NCI-H748 treated with DMSO at 0.1 percent for 48 hours (cell line): ENCODE measurements at places on chromosomes 12 and 14.

DNA sequence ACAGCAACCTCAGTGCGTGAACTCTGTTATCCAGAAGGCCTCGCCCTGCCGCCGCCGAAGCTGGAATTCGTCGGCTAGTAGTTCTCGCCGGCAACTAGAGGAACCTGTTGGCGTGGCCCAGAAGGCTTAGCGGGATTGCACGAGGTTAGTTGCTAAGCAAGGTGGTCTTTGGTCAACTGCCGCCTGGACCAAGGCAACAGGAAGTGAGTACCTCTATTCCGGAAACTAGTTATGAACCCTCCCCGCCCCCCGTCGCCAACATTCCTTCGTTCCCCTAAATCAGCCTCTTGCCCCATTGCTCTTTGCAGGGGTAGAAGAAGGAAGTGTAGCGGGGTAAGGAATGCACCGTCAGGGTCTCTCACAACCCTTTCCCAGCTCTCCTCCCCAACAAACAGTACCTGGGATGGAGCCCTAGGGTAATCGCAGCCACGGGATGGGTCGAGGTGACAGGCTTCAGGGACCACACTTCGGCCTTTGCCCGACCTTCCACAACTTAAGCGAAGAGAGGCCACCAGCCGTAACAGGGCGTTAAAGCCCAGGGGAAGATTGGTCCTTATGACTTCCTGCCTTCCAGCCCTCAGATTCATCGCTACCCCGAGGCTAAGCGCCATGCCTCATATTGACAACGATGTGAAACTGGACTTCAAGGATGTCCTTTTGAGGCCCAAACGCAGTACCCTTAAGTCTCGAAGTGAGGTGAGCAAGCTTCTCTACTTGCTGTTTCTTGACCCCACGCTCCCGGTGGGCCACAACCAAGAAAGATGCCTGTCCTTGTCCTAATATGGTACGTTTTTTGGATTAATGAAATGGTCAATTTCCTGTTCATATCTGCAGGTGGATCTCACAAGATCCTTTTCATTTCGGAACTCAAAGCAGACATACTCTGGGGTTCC is at the start of gene GMPR2:
TSS of gene GMPR2 (plus strand) at position 285 of the 893 bp plus-strand sequence. CDS start at position 610, 325 bp downstream.
- no peak for DNase-seq

DNA sequence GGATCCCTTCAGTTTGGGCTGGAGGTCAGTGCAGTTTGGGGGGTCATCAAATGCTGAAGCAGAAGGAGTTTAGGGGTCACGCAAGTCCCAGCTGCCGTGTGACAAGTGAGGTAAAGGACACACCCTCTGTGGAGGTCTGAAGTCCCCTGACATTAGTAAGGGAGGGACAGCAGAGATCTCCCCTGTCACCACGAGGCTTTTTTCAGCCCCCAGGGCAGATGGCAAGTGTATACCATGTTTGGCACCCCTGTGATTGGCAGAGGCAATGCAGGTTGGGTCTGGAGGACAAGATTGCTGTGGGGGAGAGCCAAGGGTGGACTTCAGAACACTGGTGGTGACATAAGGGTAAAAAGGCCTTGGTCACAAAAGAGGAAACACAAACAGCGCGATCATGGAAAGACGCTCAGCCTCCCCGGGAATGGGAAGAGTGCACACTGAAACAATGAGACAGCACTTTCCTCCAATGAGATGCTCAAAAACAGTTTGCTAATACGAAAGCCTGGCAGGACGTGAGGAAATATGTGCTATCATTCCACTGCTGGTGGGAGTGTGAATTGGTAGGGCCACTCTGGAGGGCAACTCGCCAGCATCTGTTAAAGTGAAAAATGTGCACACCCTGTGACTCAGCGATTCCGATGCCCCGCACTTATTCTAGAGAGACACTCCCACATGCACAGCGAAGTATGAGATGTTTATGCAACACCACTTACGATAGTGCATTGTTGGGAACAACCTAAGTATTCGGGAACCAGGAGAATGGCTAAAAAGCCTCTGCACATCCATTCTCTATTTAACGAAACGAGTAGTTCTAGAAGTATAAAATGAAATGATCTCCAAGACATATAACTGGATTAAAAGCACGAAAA is 14.4 kb upstream of the CD27 start:
- peak; percentile 2 for DNase-seq

- DNase-seq: no peak
Observed at GRCh38 chr12:27589419-27589818, 65.4 kb downstream of the PPFIBP1 start.

DNA sequence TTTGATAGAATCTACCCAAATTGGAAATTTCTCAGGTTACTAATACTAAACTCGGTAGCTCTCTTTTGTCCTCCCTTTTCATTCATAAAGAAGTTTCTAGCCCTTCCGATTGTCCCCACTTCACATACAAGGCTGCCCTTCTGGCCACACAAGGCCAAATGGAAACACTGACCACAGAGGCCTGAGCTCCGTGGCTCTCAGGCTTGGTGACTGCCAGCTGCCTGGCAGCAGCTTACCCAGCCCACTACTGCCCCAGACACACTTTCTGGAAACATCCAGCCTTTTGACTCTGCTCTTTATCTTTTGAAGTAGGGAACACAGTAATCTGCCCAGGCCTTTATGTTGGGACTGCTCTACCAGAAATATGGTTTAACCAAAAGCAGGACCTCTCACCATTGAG is 167.2 kb downstream of the GCH1 start:
- no peak for DNase-seq
